ENCODE measurements at places on chromosomes 1 and 21. TPM values are rescaled to one million over a fixed set of nuclear protein-coding genes. Genes with fewer than 3 reads are reported as not detected.

DNA sequence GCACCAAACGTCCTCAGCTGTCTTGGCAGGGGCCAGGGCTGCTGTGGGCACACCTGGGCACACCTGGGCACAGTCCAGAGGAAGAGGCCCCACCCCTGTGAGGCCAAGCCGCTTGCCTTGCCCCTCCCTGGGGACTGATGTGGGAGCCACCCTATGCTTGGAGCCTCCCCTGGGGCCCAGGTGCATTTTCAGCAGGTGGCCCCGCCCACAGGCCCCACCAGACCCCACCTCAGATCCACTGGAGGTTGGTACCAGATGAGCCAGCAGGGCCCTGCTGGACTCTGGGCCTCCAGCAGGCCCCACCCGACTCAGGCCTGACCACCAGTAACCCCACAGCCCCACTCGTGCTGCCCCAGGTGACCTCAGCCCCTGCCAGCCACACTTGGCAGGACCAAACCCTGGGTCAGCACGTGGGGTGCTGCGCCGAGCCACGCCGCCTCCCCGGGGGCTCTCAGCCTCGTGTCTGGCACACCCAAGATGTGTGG lies 8.8 kb downstream of the SLC19A1 start:
- H3K36me3 ChIP-seq = peaks cover 10% of the 10 kb centered on the region
- H3K27me3 ChIP-seq = no peaks in the 10 kb centered on the region
- no peak overlapping the region for H3K27ac ChIP-seq
- peaks cover 9% of the 10 kb centered on the region for H3K4me1 ChIP-seq
- DNase-seq = no peak
- no peak overlapping the region for H3K4me3 ChIP-seq

DNA sequence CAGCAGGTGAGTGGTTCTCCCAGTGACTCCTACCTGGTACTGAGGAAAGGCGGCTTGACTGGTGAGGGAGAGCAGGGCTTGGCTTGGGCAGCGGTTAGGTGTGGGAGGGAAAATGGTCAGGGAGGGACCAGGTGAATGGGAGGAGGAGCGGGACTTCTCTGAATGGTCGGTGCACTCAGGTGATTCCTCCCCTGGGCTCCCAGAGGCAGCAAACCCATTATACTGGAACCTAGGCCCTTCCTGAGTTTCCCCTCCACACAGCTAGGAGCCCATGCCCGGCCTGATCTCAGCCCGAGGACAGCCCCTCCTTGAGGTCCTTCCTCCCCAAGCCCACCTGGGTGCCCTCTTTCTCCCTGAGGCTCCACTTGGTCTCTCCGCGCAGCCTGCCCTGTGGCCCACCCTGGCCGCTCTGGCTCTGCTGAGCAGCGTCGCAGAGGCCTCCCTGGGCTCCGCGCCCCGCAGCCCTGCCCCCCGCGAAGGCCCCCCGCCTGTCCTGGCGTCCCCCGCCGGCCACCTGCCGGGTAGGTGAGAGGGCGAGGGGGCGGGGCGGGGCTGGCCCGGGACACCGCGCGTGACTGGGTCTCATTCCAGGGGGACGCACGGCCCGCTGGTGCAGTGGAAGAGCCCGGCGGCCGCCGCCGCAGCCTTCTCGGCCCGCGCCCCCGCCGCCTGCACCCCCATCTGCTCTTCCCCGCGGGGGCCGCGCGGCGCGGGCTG lies 2.3 kb downstream of the ARTN start:
- H3K4me3 ChIP-seq = peak overlapping the region; percentile 45
- H3K27ac ChIP-seq = no peak overlapping the region
- DNase-seq = no peak
- peaks cover 14% of the 10 kb centered on the region for H3K4me1 ChIP-seq
- peaks cover 64% of the 10 kb centered on the region for H3K27me3 ChIP-seq

- DNase-seq = no peak
- H3K27me3 ChIP-seq = no peaks in the 10 kb centered on the region
- peak overlapping the region; percentile 33 for H3K27ac ChIP-seq
These were observed 6.1 kb downstream of the PLPP3 start for GRCh38 chr1:56573311-56573710.

DNA sequence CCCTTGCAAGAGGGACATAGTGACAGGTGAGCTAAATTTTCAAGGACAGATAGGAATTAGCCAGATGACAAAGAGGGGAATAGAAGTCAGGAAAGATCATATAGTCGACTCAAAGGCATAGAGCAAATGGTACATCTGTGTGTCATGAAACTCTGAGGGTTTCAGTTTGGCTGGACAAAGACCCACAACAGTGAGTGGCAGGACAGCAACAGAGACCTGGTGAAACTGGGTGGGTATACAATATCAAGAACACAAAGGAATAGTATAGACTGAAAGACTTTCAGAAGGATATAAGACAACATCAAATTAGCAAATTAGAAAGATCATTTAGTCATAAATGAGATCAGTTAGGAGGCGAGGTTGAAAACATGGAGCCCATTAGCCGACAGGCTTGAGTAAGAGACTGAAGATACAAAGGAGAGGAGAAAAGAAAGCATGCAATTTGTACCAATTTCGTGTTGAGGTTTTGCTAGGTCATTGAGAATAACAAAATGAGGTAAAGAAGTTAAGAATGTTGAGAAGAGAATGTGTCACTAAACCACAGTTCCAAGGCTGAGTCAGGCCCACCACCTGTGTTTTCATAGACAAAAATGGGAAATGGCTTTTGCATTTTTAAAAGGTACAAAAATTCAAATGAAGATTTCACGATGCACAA lies 213.8 kb downstream of the HHIPL2 start:
- no peaks in the 10 kb centered on the region for H3K4me1 ChIP-seq
- no peak overlapping the region for H3K4me3 ChIP-seq
- DNase-seq = no peak

GRCh38 chr1:22877112-22877915 lies 95.4 kb downstream of the LACTBL1 start:
- DNase-seq = no peak
- no peaks in the 10 kb centered on the region for H3K27me3 ChIP-seq
- H3K4me3 ChIP-seq = no peak overlapping the region
- no peak overlapping the region for H3K27ac ChIP-seq

DNA sequence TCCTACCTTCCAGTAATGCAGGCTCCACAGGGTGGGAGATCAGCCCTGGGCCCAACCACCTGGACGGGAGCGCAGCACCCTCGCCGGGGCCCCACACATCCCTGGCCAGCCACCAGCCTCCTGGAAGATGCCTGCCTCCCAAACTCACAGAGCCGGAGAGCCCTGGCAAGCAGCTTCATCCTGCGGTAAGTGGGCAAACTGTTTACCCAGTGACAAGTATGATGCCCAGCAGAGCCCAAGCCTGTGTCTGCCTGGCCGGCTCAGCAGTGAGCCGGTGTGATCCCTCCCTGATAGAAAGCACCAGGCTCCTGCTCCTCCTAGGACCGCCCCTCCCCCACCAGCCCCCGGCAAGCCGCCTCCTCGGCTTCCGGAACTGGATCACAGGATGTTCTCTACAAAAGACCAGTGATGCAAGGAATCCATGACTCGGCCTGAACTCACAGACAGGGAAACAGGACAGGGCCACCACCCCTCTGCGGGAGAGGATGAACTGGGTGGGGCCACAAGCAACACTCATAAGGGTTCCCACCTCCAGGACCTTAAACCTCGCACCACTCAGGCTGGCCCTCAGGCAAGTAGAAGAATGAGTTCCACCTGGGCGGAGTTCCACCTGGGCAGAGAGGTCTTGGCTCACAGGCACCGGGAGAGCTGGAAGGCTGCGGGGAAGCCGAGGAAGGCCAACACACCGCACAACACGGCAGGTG lies 7.9 kb downstream of the ACOT7 start:
- H3K27ac ChIP-seq = peak overlapping the region; percentile 7
- H3K4me3 ChIP-seq = peak overlapping the region; percentile 28
- H3K27me3 ChIP-seq = no peaks in the 10 kb centered on the region
- DNase-seq = no peak

- peaks cover 20% of the 10 kb centered on the region for H3K27me3 ChIP-seq
- DNase-seq = no peak
- H3K4me3 ChIP-seq = no peak overlapping the region
- H3K4me1 ChIP-seq = no peaks in the 10 kb centered on the region
- H3K27ac ChIP-seq = no peak overlapping the region
These were observed 111.6 kb upstream of the PDE4B start for GRCh38 chr1:65681096-65681495.

GRCh38 chr1:40980068-40980452 lies 564 bp downstream of the CTPS1 start:
- DNase-seq = no peak
- peak overlapping the region; percentile 77 for H3K4me3 ChIP-seq
- H3K27me3 ChIP-seq = no peaks in the 10 kb centered on the region
- peaks cover 26% of the 10 kb centered on the region for H3K4me1 ChIP-seq
- peak overlapping the region; percentile 80 for H3K27ac ChIP-seq

GRCh38 chr1:187641463-187641862 lies 812.7 kb downstream of the PLA2G4A start:
- no peaks in the 10 kb centered on the region for H3K36me3 ChIP-seq
- peaks cover 2% of the 10 kb centered on the region for H3K4me1 ChIP-seq
- no peak overlapping the region for H3K4me3 ChIP-seq
- no peak for DNase-seq
- H3K27ac ChIP-seq = no peak overlapping the region

- peaks cover 57% of the 10 kb centered on the region for H3K4me1 ChIP-seq
- H3K27ac ChIP-seq = peak overlapping the region; percentile 52
- no peak overlapping the region for H3K4me3 ChIP-seq
- H3K27me3 ChIP-seq = no peaks in the 10 kb centered on the region
- H3K36me3 ChIP-seq = peaks cover 26% of the 10 kb centered on the region
These were observed 149.9 kb downstream of the CLIC6 start for GRCh38 chr21:34818662-34819158.

DNA sequence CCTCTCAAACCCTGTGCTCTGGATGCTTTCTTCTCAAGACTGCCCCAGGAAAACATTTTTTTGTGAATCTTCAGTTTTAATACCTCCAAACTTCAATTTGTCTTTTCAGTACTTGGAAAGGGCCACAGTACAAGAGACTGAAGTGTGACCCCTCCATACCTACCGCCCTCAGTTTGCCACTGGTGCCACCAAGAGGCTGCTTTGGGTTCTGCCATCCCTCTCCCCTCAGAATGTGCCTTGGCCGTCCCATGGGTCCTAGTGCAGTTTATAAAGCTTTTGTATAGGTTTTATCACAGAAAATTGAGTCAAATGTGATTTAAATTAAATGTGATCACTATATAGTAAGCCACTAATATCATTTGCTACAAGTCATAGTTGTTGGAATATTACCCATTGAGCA lies 60.8 kb upstream of the PGD start:
- peak overlapping the region; percentile 32 for H3K27ac ChIP-seq
- H3K4me3 ChIP-seq = no peak overlapping the region
- H3K4me1 ChIP-seq = peaks cover 29% of the 10 kb centered on the region
- peaks cover 25% of the 10 kb centered on the region for H3K36me3 ChIP-seq
- DNase-seq = no peak

DNA sequence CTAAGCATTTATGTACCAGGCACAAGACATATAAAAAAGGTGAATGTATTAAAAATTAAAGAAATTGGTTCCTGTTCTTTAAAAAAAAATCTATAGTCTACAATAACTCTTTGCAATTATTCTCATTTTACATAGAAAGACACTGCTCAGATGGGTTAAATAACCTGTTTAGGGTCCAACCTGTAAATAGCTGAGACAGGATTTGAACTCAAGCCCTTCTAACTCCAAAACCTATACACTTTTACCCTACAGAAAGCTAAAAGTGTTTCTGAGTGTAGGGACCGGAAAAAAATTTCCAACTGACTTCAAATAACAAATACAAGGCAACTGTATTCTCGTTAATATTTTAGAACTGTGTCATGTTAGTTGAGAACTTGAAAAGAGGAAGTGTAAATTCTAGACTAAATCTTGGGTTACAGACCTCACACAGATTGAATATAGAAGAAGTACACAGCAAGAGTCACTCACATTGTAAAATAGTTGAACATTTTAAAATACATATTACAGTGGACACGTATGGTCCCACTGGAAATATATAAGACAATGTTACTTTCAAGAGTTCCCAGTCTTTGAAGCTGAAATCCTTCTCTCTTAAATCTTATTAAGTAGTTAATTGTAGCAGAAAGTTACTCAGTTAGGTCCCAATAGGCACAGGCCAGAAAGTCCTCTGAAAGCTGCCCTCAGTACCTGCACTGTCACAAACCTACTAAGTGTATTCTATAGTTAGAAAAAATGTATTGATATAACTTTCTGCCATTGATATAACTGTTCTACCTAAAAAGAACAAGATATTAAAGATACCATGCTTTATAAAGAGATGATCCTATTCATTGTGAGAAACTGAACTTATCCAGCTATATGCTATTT lies 7.3 kb downstream of the EDEM3 start:
- no peaks in the 10 kb centered on the region for H3K4me1 ChIP-seq
- no peaks in the 10 kb centered on the region for H3K27me3 ChIP-seq
- no peak overlapping the region for H3K4me3 ChIP-seq
- H3K27ac ChIP-seq = no peak overlapping the region
- H3K36me3 ChIP-seq = no peaks in the 10 kb centered on the region

DNA sequence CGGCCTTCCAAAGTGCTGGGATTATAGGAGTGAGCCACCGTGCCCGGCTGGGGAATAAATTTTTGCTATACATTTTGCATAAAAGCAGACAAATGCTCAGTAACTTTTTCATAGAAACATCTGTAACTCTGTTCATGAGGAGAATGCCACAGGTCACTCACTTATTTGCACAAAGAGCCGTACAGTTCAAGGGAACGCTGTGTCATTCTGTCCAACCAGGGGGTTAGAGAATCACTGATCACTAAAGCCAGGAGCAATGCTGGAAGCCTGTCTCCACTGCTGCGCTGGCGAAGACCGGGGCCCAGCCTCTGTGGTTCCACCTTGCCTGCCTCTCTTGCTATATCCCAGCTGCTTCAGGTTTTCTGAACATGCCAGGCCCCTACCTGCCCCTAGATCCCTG lies 58.3 kb downstream of the RUNX1 start:
- no peak overlapping the region for H3K27ac ChIP-seq
- no peaks in the 10 kb centered on the region for H3K36me3 ChIP-seq
- peaks cover 6% of the 10 kb centered on the region for H3K4me1 ChIP-seq
- DNase-seq = no peak
- peaks cover 20% of the 10 kb centered on the region for H3K27me3 ChIP-seq

DNA sequence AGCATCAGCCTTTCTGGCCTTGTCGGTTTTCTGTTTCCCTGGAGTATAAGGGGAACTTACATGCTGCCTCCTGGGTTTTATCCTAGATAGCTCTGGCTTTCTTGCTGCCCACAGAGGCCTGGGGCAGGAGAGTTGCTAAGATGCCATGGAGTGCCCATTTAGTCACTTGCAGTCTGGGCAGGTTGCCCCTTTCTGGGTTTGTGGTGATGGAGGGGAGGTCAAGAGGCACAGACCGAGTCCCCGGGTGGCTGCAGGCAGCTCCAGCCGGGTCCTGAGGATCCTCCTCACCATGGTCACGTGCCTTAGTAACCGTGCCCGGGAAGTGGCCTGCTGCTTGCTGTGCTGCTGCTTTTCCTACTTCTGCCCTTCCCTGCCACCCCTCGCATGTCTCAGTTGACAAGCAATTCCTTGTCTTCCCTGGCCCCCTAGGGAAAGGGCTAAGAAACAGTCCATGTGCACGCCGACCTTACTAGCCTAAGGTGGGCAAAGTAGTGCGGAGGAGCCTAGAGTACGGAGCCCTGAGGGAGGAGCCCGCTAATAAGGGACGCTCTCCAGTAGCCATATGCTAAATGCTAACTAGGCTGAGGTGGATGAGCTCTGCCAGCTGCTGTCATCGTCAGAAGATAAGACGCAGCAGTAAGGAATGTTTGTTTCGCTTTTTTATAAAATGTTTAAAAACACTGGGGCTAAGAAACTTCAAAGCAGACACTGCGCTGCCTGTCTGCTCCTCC lies 34.8 kb downstream of the CLCA1 start:
- peak overlapping the region; percentile 71 for H3K4me3 ChIP-seq
- H3K36me3 ChIP-seq = no peaks in the 10 kb centered on the region
- H3K27me3 ChIP-seq = no peaks in the 10 kb centered on the region

FCMR gene
- total RNA-seq = not detected

MORN1 gene
- total RNA-seq = 25.0 TPM

C1orf35 gene
- total RNA-seq = 19.3 TPM

AKR7A2 gene
- 52.7 TPM for total RNA-seq

FAAH gene
- 35.0 TPM for total RNA-seq

LCK gene
- 1.5 TPM for total RNA-seq

PCP4 gene
- total RNA-seq = 18.1 TPM

RPL5 gene
- 1,556 TPM for total RNA-seq
